Glomerular endothelial cell (primary cell): ENCODE measurements at places on chromosomes 3 and 15.

DNA sequence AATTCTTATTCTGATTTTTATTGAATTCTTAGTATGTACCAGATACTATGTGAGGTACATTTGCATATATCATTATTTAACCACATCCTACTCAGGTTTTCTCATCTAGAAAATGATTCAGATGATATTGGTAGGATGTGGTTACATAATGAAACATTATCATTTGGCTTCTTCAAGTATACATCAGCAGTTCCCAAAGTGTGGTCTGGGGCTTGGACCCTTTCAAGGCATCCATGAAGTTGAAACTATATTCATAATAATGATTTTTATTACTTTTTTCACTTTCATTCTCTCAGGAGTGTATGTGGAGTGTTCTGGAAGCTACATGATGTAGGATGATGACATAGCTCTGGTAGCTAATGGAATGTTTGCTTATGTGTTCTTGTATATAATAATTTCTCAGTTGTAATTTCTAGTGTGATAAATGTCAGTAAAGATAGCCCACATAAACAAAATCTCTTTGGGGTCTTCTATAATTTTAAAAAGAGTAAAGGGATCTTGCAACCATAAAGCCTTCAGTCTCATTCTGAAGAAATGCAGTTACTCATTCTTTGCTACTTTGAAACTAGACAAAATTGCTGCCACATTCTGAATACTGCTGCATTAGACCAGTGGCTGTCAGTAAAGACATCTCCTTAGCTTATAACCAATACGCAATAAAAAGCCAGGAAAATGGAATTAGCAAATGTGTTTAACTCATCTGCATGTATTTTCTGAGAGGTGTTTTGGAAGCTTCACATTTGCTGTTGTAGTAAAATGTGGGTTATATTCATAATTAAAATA is 95.8 kb downstream of the PPARG start:
- no peak for DNase-seq

GRCh38 chr3:192273697-192274010 is 453.7 kb downstream of the FGF12 start:
- DNase-seq, result no peak

GRCh38 chr3:10493202-10493589 is 12.2 kb downstream of the ATP2B2 start:
- no peak for DNase-seq

DNA sequence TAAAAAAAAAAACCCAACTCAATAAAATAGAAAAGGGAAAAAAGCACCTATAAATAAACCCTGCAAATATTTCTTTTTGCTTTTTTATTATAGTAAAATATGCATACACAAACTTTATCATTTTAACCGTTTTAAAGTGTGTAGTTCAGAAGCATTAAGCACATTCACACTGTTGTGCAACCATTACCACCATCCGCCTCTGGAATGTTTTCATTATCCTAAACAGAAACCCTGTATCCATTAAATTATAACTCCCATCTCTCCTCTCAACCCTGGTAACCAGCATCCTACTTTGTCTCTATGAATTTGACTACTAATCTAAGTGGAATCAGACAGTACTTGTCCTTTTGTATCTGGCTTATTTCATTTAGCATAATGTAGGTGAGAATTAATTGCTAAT is 15.0 kb downstream of the CDCP1 start:
- no peak for DNase-seq
